ENCODE measurements at places on chromosomes 4 and X.

DNA sequence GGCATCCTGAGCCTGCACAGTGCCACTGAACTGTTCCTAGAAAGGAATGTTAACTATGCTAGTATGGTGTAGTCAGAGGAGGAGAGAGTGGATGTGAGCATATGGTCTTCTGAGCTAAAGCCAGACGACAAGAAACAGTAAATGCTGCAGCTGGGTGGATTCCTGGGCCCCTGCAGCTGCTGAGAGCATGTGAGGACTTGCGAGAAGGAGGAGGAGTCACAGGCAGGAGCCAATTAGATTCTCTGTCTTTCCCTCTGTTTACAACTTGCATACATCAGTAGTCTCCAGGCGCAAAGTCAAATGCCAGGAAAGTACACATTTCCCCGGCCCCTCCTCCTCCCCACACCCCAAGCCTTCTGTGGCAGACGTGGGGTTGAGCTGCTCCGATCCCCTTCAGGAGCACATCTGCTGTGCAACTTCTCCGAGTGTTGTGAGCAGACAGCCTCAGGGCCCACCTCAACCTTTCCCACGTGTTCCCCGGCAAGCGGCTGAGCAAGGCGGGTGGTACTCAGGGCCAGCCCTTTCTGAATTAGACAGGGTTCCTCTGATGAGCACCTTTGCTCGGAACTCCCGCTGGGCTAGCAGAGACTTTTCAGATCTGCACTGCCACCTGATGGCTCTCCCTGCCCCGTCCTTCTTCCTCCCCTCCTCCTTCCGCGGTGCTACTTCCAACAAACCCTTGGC is 108.7 kb upstream of the ATP6AP2 start:
- DNase-seq = no peak

DNA sequence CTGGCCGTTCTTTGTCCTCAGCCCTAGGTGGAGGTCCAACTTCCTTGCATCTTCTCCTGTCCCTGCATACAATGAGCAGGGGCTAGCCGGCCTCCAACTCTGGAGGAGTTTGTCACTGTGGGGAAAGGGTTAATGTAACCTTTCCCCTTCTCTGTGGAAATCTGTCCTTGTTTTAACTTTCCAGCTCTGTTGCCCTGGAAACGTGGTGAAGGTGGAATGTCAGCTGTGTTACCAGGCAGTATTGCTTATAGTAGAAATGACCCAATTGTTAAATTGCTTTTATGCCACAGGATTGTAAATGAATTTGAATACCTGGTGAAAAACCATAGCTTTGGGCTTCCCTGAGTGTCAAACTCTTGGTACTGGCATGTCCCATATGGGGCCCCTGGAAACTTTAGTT is 131.6 kb upstream of the SCML1 start:
- no peak for DNase-seq

- DNase-seq = no peak
Observed at GRCh38 chrX:153327561-153327960, 6.0 kb upstream of the PNMA6F start.

- no peak for DNase-seq
Observed at GRCh38 chr4:169765835-169766234, 8.1 kb upstream of the HPF1 start.

- no peak for DNase-seq
Observed at GRCh38 chrX:64642482-64642881, 247.2 kb upstream of the MTMR8 start.

- no peak for DNase-seq
Observed at GRCh38 chr4:13642170-13642950, 14.8 kb upstream of the BOD1L1 start.

GRCh38 chrX:23327104-23327503 is 7.5 kb upstream of the PTCHD1 start:
- no peak for DNase-seq

- DNase-seq = no peak
Observed at GRCh38 chrX:125769628-125770027, 396.5 kb downstream of the DCAF12L2 start.

DNA sequence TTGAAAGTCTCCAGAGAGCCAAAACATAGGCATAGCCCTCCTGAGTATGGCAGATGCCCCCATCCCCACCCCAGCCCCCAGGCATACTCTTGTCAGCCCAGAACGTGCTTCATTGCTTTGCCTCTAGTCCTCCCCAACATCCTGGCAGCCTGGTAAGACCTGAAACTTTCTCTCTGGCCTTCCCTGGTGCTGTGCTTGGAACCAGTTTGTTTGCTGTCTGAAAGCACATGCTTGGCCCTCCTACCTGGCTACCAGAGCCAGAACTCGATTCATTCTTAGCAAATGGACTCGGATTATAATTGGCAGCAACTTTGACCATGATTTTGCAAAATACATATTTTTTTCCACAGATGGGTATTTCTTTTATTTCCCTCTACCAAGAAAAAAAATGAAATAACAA is 248.1 kb downstream of the USP46 start:
- no peak for DNase-seq

- no peak for DNase-seq
Observed at GRCh38 chrX:154774622-154775021, 12.0 kb downstream of the DKC1 start.

DNA sequence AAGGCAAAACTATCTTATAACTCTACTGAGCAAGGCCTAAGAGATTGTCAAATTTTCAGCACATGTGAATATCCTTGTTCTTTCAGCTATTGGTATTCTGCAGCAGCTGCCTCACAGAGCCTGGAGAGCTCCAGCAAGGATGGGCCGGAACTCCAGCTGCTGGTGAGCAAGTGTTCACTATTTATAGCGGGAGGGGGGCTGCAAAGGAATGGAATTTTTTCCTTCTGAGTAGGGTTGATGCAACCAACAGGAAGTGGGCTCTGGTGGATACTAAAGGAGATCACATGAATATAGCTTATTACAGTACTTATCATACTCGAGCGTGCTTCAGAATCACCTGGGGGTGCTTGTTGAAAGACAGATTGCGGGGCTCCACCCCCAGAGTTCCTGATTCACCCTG is 20.2 kb upstream of the SETD7 start:
- no peak for DNase-seq

DNA sequence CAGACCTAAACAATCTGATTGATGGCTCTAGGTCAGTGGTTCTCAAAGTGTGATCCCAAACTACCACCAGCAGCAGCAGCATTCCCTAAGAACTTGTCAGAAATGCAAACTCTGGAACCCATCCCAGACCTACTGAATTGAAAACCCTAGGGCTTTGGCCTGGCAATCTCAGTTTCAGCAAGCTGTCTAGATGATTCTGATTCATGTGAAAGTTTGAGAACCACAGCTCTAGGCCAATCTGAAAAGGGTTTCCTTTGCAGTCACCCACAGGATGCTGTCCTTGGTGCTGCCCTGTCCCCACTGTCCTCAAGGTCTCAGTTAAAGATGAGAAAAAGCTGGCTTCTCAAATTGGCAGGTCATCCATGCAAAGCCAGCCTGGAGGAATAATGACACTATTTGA is 34.8 kb downstream of the SMPX start:
- no peak for DNase-seq

GRCh38 chrX:13747836-13748235 is 13.3 kb downstream of the OFD1 start:
- DNase-seq = no peak

GRCh38 chr4:189858435-189858834 is 82.2 kb upstream of the FRG1 start:
- DNase-seq = no peak

DNA sequence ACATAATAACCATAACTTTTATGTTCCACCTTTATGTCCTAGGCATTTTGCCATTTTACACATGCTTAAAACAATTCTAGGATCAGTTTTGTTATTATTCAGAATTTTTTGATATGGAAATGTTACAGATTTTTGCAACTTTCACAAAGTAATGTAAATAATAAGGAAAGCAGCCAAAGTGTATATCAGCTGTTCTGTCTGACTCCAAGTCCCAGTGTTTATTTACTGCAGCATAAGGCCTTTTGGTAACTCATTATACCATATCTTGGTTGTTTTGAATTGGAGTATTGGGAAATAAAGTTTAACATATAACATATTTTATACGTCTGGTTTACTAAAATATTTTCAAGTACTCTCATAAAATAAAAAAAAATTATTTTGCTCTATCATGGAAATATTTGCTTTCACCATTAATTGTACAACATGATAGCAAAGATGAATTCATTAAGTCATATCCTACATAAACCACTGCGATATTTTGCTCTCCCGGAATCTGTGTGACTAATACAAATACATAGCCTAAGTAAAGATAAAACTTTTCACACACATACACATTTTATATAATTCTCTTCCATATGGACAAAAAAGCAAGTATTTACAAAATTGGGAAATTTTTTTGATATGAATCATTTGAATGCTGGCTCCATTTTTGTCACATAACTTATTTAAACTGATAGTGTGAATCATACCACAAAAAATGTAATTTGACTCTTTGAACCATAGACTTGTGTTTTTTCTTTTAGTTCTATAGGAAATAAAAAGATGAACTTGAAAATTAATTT is 399.0 kb downstream of the PABPC4L start:
- no peak for DNase-seq

DNA sequence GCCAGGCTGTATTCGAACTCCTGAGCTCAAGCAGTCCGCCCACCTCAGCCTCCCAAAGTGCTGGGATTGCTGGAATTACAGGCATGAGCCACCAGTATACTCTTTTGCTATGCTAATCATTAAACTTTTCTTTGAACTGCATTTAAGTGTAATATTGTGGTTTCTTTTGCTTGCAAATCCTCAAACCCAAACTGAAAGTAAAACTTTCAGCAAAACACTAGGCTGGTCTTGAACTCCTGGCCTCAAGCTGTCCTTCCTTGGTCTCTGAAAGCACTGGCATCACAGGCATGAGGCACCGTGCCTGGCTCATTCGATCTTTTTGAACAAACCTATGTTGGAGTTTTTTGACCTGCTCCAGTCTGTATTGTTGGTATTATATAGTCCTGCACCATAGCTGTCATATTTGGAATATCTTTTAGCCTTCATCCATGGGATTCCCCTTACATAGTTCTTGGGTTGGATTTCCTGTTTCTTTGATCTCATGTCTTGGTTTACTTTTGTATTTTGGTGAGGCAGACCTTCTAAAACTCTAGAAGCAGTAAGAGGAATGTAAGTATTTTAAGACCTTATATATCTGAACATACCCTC is 34.1 kb downstream of the MOB1B start:
- DNase-seq = no peak

GRCh38 chr4:126123611-126124325 is 809.0 kb downstream of the FAT4 start:
- DNase-seq = no peak

- no peak for DNase-seq
Observed at GRCh38 chr4:181911420-181911819, 331.8 kb upstream of the TENM3 start.

- no peak for DNase-seq
Observed at GRCh38 chr4:189786447-189786846, 154.2 kb upstream of the FRG1 start.

GRCh38 chrX:123713841-123714240 is 19.0 kb downstream of the THOC2 start:
- DNase-seq = no peak

GRCh38 chr4:182828360-182829025 is 88.7 kb downstream of the DCTD start:
- DNase-seq = no peak

GRCh38 chrX:13699183-13699826 is 10.4 kb downstream of the RAB9A start:
- DNase-seq = no peak

DNA sequence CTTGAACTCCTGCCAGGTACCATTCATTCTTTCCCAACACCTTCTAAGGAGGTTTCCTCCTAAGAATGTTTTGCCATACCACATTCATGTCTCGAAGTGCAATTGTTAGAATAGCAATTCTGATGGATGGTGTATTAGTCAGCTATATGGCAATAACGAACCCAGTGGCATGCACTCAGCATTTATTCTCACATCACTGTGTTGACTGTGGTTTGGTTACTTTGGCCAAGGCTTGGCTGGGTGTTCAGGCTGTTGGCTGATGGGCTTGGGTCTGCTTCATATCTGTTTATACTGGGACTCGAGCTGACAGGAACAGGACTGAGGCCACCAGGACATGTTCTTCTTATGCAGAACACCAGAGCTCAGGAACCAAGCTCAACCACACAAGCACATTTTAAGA is 31.7 kb downstream of the PSAPL1 start:
- no peak for DNase-seq

DNA sequence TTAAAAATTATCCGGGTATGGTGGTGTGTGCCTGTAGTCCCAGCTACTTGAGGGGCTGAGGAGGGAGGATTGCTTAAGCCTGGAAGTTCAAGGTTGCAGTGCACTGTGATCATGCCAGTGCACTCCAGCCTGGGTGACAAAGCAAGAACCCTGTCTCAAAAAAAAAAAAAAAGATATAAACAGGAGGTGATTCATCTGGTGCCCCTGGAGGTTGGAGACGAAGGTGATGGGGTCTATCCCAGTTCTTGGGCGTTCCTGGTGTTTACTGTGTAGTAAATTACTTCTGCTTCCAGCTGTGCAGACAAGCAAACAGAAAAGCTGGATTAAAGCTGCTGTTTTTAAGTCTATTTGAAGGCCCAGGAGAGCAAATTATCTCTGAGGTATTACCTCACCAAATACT is 19.9 kb downstream of the GPKOW start:
- DNase-seq = no peak

DNA sequence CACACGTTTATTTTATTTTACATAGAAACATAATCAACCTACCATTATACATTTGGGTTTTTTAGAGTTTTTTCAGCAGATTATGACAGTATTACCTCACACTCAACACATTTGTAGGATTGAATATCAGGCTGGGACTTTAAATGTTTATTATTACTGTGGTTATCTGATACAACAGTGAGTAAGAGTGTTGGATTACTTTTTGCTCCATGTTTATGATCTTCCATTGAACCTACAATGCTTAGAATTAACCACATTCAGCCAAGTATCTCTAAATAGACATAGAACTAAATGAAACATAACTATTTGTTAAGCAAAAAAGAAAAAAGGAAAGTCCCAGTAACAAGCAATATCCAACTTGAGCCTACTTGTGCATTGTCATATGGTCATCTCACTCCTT is 607.4 kb upstream of the PITX2 start:
- DNase-seq = no peak

All from HuH-7.5 (cell line).